ENCODE measurements at places on chromosomes 7 and 10.
A peak's percentile ranks its signal among the peaks of the same experiment; 100 is the strongest.

DNA sequence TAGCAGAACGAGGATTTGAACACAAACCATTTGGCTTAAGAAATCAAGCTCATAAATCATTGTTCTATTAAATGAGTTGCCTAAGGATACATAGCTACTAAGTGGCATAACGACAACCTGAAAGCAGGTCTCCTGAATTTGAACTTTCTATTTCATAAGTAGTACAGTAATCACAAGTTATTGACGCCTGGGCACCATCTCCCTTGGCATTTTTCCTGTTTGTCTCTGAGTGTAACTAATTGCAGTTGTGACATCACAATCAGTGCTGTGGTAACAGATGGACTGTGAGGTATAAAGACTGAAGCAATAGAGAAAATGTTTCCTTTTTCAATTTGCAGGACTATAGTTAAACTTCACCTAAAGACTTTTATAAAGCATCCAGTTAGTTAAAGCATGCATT, 6.4 kb upstream of the CSTF2T start:
- no peak for DNase-seq

- DNase-seq: no peak
Observed at GRCh38 chr10:62687230-62687748, 117.2 kb upstream of the ADO start.

DNA sequence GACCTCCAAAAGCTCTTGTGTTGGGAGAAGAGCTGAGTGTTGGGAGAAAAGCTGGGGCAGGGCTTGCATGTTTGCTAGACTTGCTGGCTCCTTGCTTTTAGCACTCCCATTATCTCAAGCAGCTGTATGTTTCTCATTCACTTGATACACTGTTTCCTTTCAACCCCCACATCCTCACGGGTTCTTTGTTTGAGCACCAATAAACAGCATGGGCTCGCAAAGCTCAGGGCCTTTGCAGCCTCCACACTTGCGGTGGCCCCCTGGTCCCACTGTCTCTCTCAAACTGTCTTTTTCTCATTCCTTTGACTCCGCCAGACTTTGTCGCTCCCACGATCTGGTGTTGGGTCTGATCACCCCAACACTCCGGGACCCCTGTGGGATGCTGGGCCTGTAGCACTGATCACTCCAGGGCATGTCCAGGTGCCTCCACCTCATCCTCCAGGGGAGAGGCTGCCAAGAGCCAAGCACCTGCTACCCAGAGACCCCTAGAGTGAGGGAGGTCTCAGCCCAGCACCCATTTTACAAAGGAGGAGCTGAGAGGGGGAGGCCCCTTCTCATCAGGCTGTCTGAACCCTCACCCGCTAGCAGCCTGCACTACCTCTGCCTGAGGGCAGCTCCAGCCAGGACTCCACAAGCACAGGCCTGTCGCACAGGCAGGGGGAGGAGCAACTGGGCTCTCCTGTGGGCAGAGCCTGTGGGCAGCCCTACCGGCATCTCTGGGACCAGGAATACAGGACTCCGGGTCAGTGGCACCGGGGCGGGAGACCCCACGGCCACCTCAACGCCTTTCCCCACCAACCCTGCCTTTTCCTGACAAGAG, 49.1 kb upstream of the MSMB start:
- no peak for DNase-seq

DNA sequence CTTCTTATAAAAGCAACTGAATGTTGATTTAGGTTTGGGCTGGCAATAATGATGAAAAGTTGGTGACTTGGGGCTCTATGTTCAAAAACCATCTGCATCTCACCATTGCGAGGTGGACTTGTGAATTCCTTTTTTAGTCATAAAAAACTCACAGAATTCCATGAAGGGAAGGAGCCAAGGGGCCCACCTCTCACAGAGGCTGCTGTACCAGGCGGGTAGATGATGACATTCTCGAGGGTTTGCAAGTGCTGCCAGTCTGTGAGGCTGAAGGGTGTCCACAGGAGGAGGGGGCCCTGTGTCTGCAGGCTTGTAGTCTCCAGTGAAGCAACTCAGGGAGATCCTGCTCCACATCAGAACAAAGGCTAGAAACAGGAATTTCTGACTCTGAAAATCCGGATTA, 195.5 kb upstream of the ZNF32 start:
- DNase-seq: no peak

- DNase-seq: peak; percentile 79
Observed at GRCh38 chr10:68153473-68154210, 44.4 kb downstream of the MYPN start.

GRCh38 chr7:96837593-96837992, 127.9 kb upstream of the SEM1 start:
- no peak for DNase-seq

GRCh38 chr10:118729641-118730258, 25.0 kb downstream of the CACUL1 start:
- DNase-seq: no peak

- DNase-seq: no peak
Observed at GRCh38 chr7:28354601-28355402, 57.5 kb upstream of the CREB5 start.

- DNase-seq: no peak
Observed at GRCh38 chr7:159098811-159099655, 45.6 kb downstream of the VIPR2 start.

DNA sequence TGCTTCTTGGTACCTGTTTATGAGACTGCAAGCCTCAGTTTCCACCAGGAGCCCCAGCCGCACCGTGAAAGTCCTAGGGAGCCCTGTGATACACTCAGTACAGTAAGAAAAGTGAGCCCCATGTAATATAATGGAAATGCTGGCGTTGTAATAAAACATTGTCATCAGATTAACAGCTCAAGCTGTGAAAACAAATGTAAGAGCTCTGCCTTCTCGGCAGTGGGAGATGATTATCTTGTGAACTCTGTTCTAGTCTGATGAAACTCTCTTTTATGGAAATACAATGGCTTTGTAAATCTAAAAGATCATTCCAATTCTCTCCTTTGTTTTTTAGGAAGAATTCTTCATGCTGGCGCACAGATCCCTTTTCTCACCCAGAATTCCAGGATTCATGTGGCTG, 299.9 kb downstream of the ABCA13 start:
- no peak for DNase-seq

DNA sequence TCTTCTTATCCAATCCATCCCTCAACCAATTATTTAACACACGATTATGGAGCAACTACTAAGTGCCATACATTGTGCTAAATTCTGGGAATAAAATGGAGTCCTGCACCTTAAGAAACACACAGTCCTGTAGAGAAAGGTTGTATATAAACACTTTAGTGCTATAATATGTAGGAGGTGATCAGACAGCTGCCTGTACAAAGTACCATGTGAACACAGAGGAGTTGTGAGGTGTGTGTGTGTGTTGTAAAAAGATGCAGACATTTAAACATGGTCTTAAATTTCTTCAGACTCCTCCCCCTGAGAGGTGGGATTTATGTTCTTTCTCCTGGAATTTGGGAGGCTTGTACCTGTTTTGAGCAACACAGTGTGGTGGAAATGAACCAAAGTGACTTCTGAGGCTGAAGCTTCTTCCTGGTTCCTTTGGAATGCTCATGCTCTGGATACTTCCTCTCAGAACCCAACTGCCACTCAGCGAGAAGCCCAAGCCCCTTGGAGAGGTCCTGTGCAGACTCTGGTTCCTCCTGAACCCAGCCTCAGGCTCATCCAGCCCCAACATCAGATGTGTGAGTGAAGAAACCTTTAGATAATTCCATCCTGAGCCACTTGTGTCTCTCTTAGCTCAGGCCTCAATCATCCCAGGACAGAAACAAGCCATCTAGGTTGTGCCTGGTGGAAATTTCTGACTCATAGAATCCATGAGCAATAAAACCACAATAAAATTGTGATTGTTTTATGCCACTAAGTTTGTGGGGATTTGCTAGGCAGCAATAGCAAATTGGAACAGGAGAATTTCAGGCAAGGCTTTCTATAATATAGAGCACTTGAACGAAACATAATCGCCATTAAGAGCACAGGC, 161.2 kb upstream of the FAM3C start:
- DNase-seq: no peak

DNA sequence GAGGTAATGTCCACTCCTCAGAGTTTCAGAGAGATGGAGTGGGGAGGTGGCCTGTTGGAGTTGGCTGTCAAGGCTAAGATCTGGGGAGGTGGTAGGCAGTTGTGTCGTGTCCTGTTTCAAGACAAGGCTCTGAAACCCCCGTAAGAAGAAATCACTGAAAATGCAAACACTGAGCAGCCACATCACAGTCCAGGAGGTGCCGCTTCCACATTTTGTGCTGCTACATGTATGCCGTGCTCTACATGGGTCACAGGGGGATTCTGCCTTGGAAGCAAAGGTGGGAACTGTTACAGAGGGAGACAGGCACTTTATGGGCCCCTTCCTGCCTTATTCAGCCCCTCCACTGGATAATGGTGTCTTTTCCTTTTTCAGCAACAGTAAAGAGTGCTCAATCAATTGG, 11.9 kb downstream of the WDR91 start:
- no peak for DNase-seq

- DNase-seq: no peak
Observed at GRCh38 chr7:118511146-118511545, 286.6 kb downstream of the ANKRD7 start.

DNA sequence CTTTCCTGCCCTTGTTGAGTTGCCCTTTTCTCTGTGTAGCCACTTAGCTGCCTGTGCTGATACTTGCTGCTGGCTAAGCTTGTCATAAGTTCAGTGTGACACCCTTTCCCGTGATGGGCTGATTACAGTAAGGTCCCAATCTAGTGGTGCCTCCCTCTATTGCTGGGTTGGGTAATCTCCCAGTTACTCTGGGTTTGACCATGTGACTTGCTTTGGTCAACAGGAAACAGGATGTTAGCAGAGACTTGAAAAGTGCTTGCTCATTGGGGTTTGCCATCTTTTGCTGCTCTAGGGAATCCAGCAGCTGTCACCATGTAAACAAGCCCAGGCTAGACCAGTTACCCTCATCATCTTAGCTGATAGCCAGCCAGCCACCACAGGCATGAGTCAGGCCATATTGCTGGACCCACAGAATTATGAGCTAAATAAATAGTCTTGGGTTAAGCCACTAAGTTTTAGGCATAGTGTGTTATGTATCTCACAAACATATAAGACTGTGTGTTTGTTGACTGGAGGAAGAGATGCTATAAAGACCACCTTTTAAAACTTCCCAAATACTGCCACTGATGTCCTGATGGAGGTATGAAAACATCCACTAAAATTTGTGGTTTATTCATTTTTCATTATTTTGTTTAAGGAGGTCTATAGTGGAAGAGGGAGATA, 4.0 kb upstream of the LEP start:
- peak; percentile 12 for DNase-seq

DNA sequence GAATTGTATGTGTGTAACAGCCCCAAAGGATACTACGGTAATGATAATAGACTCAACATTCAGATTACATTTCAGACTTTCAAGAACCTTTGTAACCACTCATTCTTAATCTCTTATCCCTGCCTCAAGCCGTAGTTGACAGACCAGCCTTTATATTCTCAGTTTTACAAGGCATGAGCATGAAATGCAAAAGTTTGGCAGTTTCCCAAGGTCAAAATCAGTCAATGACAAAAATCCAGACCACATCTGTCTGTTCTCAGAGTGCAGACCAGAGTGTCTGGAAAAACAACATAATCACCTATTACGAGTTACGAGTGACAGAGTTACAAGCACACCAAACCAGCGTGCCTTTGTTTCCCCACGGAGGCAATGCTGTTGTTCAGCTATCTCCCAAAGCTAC, 178.6 kb upstream of the LRGUK start:
- no peak for DNase-seq

DNA sequence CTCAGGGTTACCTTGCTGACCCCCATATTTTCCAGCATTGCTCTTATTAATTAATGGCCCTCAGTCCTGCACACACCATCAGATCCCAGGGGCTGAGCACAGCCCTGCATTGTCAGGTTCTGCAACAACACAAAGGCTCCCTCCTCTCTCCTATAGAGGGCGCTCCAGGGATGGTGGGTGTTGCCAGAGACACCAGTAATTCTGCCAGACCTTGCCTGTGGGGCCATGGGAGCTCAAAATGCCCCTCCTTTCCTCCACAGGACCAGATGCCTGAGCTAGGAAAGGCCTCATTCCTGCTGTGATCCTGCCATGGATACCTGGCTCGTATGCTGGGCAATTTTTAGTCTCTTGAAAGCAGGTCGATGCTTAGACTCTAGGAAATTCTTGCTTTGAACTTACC, 42.8 kb upstream of the PRSS58 start:
- DNase-seq: no peak
